ENCODE measurements at places on chromosomes 13 and 19.

DNA sequence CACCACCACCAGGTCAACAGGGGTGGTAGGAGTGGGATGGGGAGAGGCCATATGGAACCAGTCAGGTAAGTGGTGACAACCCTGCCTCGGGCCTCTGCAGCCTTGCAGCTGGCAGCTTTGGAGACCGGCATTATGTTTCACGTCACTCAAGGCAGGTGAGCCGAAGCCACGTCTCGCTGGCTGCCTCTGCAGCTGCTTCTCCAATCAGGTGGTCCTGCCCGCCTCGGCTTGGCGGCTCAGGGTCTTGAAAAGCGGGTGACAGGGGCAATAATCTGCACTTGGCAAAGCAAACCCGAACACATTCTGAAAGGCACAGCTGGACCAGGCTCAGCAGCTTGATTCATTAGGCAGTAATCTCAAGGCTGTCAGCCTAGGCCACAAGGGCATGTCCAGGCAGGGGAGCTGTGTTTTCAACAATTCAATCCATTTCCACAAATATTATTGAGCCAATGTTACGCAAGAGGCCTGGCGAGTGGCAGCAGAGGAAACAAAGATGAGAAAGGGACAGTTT is 77.4 kb upstream of the PCDH8 start:
- DNase-seq, result no peak

- no peak for DNase-seq
Measured at GRCh38 chr19:23460656-23461055, 65.4 kb upstream of the ZNF91 start.

DNA sequence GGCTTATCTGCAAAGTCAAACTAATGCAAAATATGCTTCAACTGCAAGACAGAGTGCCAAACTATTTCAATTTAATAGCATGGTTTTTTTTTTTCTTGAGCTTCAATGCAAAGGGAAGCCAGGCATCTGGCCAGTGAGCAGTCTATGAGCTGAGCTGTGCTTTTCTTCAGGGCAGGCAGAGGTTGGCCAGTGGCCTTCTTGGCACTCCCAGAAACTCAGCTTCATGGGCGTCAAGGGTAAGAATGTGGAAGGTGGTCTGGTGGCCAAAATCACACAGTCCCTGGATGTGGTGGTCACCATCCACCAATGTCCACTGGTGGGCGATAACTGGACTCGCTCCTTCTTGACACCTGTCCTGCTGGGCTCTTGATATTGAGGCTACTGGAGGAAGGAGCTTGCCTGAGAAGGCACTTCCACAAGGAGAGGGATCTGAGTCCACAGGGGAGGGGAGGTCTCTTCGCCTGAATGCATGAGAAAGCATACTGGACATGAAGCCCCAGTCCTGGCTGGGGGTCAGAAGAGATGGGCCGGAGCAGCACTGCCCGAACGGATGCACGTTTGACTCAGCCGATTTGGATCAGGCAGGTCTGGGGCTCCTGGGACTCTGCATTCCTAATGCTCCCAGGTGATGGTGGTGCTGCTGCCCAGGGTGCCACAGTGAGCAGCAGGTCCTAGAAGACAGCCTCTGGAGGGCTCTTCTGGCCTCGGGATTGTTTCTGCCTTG is 17.1 kb downstream of the COL4A2 start:
- DNase-seq, result no peak

DNA sequence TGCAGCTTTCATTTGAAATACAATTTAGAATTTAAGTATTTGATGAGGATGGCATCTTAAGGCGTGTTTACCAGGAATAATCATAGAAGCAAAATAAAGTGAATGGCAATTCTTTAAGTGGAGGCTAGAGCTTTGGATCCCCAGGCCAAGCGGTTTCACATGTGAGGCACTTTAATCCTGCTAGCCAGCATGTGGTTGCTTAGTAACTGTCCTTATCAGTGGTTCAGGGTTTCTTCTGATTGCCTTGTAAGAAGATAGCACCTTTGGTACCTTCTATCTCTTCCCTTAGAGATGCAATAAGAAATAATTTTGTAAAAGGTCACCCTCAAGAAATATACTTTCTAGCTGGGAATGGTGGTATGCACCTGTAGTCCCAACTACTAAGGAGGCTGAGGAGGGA is 38.9 kb upstream of the SERP2 start:
- DNase-seq, result no peak

DNA sequence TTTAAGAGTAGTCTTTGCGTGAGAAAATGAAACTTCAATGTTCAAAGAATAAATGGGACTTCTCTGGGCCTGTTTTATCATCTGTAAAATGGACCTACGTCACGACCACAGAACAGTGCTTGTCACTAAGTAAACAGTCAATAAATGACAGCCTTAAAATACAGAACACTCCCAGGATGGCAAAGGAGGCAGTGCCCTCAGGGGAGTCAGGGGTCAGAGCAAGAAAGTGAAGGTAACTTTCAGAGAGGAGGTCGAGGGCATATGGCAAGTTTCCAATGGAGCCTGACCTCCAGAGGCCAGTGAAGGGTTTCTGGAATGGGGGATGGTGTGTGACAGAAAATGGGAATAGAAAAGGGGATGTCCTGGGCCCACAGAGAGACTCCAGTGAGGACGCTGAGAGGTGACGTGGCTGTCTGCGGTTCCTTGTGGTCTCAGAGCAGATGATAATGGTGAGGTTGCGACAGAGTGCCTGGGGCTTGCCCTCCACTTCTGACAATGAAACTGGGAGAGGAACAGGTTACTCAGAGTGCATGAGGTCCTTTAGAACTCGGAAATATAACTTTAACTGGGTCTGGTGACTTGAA is 91.8 kb downstream of the UBL3 start:
- DNase-seq, result peak; percentile 17

GRCh38 chr13:31909864-31910551 is 121.6 kb upstream of the FRY start:
- DNase-seq, result peak; percentile 35

- DNase-seq, result no peak
Measured at GRCh38 chr13:67844574-67844973, 614.4 kb upstream of the PCDH9 start.

DNA sequence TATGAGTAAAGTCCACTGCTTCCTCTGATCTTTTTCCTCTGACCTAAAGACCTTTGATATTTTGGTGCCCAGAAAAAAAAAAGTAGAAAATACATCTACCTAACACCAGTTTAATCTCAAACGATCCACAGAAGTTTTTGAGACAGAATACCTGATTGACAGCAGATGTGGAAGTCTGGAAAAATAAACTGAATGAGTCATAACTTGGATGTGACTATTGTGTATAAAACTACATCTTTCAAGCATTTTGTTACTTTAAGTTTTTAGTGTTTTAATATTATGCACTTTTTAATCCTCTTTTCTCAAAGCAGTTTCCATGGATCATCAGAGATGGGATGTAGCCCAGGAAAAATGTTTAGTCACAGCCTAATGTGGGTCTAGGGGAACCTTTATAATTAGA is 216.1 kb downstream of the SLITRK1 start:
- no peak for DNase-seq

DNA sequence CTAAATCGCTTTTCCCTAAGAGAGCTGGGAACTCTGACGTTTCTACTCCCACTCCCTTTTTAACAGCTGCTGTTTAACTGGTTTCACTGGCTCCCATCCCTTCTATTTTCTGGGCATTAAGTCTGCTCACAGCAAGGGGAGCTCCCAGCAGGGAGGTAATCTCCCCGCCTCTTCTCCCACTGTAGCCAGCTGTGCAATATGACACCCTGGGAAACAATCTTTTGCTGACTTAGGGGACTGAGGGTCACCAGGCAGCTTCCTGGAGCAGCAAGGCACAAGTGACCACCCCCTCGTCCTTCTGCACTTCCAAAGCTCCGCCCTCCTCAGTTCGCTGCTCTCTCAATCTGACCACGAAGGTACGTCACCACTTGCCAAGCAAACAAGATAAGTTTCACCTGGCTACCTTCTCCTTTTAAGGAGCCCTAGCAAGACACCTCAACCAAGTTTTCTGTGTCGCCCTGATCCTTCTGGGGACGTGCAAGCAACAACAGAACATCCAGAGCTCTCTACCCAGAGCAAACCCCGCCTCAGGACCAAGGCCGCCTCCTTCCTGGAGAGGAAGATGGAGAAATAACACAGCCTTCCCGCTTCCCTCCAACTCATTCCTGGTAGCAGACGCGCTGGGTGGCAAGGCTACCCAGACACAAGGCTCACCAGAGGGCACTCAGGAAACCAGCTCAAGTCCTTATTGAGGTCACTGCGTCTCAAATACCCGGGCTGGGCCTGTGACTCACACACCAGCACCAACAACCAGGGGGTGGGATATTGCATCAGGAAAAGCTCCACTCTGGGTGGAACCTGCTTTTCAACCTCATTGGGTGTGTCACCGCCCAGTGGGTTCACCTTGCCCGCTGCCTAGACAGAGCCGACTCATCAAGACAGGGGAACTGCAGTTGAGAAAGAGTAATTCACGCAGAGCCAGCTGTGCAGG is 92.4 kb downstream of the STK24 start:
- DNase-seq, result peak; percentile 68

- DNase-seq, result peak; percentile 45
Measured at GRCh38 chr13:98523455-98524102, 53.3 kb downstream of the STK24 start.

GRCh38 chr13:114016321-114017027 is 42.6 kb upstream of the C13orf46 start:
- DNase-seq, result no peak

- DNase-seq, result no peak
Measured at GRCh38 chr19:38228005-38228377, 4.0 kb upstream of the DPF1 start.

- DNase-seq, result no peak
Measured at GRCh38 chr19:41029524-41030432, 38.7 kb downstream of the CYP2B6 start.

GRCh38 chr19:10911579-10912363 is 16.7 kb downstream of the YIPF2 start:
- no peak for DNase-seq

- no peak for DNase-seq
Measured at GRCh38 chr13:112455476-112456059, 79.4 kb downstream of the SPACA7 start.

- DNase-seq, result no peak
Measured at GRCh38 chr13:20815464-20815863, 41.7 kb upstream of the EEF1AKMT1 start.
